ENCODE measurements at places on chromosomes 12 and 14.

DNA sequence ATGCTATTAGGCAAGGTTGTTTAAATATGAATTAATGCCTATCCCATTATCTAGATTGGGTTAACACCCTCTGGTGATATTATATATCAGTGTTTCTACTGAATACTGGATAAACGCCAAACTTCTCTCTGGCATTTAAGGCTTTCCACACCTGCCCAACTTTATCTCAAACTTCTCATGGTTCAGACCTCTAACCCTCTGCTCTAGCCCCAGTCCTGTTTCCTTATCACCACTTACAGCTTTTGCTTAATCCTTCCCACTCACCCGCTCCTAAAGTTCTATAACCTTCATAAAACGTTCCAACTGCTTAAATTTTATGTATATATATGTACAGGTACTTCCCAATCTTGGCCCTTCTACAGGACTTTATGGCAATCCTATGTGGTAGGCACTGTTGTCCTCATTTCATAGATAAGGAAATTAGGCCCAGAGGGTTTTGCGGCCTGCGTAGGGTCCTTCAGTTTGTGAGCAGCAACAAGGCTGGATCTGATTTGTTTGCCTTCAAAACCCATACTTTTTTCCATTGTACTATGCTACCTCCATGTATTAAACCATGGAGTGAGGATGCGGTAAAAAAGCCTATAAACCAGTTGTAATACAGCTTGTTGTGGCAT, 1.2 kb downstream of the LPCAT3 start:
- no peak for DNase-seq

GRCh38 chr14:63276492-63277342, 42.0 kb downstream of the GPHB5 start:
- DNase-seq = peak; percentile 32

- DNase-seq = no peak
Measured at GRCh38 chr14:64755781-64756221, 51.6 kb downstream of the PLEKHG3 start.

DNA sequence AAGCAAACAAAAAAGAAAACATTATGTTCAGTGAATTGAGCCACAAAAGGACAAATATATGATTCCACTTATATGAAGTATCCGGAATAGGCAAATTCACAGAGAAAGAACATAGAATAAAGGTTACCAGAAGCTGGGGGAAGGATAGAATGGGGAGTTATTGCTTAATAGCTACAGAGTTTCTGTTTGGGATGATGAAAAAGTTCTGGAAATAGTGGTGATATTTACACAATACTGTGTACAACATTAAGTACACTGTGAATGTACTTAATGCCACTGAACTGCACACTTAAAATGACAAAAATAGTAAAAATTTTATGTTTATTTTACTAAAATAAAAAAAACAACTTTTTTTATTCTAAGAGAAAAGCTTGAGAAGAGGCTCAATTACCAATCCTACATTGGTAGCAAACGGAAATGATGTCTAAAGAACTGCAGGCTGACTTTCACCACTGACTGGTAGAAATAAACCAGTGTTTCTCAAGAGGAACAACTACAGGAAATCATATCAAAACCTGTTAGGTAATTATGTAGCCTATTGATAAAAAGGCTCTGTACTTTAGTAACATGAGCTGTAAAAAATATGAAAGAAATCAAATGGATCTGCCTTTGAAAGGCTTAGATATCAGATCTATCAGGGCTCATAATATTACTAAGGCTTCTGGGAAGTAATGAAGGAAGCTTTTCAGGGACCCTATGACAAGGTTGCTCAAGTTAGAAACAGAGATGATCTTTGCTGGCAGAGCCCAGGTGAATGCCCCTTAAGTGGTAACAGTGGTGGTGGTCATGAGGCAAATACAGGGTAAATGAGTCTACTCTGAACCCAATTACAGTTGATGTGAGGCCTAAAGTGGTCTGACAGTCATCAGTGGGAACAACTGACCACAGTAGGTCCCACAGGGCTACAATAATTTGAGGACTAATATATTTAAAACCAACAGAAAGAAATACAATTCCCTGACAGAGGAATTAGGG, 41.3 kb downstream of the BAZ1A start:
- no peak for DNase-seq

DNA sequence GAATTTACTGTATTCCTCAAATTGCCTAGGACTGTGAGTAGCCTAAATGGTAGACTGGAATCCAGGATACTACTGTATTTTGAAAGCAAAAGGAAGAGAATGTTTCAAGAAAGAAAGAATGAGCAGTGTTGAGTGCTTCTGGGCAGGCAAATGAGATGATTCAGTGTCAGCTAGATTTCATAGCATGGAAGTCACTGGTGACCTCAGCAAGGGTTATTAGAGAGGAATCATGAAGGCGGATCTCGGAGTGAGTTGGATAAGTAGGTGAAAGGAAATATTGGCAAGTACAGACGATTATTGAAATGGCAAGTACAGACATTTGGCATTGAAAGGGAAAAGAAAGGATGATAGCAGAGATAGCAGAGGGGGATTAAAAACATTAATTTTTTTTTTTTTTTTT, 27.1 kb downstream of the VRK1 start:
- DNase-seq = no peak

DNA sequence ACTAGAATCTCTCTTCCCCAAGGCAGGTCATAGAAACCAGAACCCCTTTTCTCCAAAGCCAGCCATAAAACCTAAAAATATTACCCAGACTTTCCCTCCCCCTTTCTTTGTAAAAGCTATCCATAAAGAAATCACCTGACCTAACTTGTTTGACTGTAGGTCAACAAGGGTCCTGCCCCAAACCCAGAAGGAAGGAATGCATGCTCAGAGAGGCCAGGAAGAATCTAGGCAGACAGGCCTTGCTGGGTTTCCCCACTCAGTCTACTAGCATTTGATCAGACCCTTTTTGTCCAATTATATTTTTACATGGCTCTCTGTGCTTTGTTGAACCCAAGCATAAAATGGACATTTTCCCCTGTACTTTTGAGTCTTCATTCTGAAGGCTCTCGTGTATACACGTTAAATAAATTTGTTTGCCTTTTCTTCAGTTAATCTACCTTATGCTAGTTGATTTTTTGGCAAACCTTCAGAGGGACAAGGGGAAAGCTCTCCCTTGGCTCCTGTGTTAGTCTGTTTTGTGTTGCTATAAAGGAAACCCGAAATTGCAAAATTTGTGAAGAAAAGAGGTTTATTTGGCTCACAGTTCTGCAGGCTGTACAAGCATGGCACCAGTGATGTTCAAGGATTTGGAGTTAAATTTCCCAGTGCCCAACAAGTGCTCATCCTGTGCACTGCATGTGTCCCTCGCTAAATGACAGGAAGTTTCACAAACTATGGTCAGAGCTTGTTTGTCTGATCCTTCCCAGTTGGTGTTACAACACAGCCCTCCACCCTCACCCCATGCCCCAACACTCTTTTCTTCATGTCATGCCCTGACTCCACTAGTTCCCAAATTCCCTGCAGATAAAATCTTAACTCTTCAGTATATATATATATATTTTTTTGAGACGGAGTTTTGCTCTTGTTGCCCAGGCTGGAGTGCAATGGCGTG, 14.2 kb upstream of the RASSF3 start:
- peak; percentile 45 for DNase-seq
